Type B pancreatic cell (in vitro differentiated cells): ENCODE measurements at places on chromosomes 13 and 19. TPM values are rescaled to one million over a fixed set of nuclear protein-coding genes. Genes with fewer than 3 reads are reported as not detected.
A peak's percentile ranks its signal among the peaks of the same experiment; 100 is the strongest.

Gene UHRF1
- total RNA-seq: 29.2 and 79.1 TPM in 2 replicates

Gene N4BP2L1
- 4.9 and 7.4 TPM in 2 replicates for total RNA-seq

Gene SHISA7
- 0.05 and 0.22 TPM in 2 replicates for total RNA-seq

Gene TEX101
- not detected in 2 replicates for total RNA-seq

Gene CFAP97D2
- not detected in 2 replicates for total RNA-seq

Gene ERICH4
- 0.56 and 0.81 TPM in 2 replicates for total RNA-seq

Gene APBA3
- 25.1 and 28.5 TPM in 2 replicates for total RNA-seq

- no peaks in the 10 kb centered on the region for H3K27me3 ChIP-seq
- DNase-seq: no peak
- H3K4me1 ChIP-seq: peaks cover 16% of the 10 kb centered on the region
- peak overlapping the region; percentile 91 for H3K27ac ChIP-seq
These were observed 391.8 kb downstream of the KLF5 start for GRCh38 chr13:73450583-73450982.

- H3K27ac ChIP-seq: no peak overlapping the region
- peaks cover 4% of the 10 kb centered on the region for H3K36me3 ChIP-seq
- no peaks in the 10 kb centered on the region for H3K4me1 ChIP-seq
These were observed 29.7 kb upstream of the RGCC start for GRCh38 chr13:41427666-41428065.

GRCh38 chr13:114258589-114258988 is 22.8 kb upstream of the UPF3A start:
- H3K27me3 ChIP-seq: no peaks in the 10 kb centered on the region
- peaks cover 40% of the 10 kb centered on the region for H3K36me3 ChIP-seq
- H3K27ac ChIP-seq: no peak overlapping the region
- no peak for DNase-seq
- H3K4me3 ChIP-seq: no peak overlapping the region
- no peaks in the 10 kb centered on the region for H3K4me1 ChIP-seq

- DNase-seq: no peak
- peaks cover 21% of the 10 kb centered on the region for H3K36me3 ChIP-seq
- H3K27ac ChIP-seq: peak overlapping the region; percentile 90
- H3K4me1 ChIP-seq: peaks cover 18% of the 10 kb centered on the region
- peak overlapping the region; percentile 94 for H3K4me3 ChIP-seq
These were observed 699 bp downstream of the PTOV1 start for GRCh38 chr19:49851456-49852259.

DNA sequence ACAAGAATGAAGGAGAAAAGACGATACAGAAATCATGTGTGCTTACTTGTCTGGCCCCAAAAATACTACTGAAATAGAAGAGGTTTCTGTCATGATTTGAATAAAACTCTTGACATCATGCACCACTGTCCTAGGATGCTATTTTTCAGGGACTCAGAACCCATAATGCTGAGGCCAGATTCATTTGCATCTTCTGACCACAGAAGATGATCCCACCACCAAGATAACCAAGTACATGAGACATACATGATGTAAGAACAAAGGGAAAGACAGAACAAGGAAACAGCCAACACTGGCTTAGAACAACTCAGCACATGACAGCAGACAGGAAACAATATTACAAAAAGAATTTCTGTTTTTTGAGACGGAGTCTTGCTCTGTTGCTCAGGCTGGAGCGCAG is 2.5 kb downstream of the ZNF552 start:
- peak overlapping the region; percentile 93 for H3K27ac ChIP-seq
- peaks cover 25% of the 10 kb centered on the region for H3K36me3 ChIP-seq
- H3K4me3 ChIP-seq: peak overlapping the region; percentile 84
- no peak for DNase-seq
- H3K4me1 ChIP-seq: peaks cover 31% of the 10 kb centered on the region
- H3K27me3 ChIP-seq: no peaks in the 10 kb centered on the region

DNA sequence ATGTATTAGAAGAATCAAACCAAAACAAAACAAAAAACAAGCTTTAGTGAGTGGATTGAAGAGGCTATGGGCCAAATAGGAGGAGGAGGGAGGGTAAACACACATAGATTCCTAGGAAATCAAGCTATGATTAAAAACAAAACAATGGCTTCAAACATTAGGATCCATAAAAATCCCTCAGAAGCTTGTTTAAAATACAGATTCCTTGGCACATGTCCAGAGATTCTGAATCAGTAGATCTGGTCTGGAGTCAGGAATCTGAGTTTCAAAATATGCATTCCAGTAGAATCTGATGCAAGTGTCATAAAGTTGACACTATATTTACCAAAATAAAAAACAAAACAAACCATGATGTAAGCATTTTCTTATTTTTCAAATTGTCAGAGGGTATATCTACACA is 692.8 kb upstream of the SGCG start:
- H3K4me1 ChIP-seq: no peaks in the 10 kb centered on the region
- H3K36me3 ChIP-seq: no peaks in the 10 kb centered on the region
- H3K27ac ChIP-seq: no peak overlapping the region
- DNase-seq: no peak
- no peak overlapping the region for H3K4me3 ChIP-seq

- H3K4me3 ChIP-seq: no peak overlapping the region
- no peaks in the 10 kb centered on the region for H3K27me3 ChIP-seq
- H3K36me3 ChIP-seq: peaks cover 16% of the 10 kb centered on the region
- no peak for DNase-seq
- H3K4me1 ChIP-seq: peaks cover 4% of the 10 kb centered on the region
These were observed 166.6 kb downstream of the KLF12 start for GRCh38 chr13:73967397-73968165.

DNA sequence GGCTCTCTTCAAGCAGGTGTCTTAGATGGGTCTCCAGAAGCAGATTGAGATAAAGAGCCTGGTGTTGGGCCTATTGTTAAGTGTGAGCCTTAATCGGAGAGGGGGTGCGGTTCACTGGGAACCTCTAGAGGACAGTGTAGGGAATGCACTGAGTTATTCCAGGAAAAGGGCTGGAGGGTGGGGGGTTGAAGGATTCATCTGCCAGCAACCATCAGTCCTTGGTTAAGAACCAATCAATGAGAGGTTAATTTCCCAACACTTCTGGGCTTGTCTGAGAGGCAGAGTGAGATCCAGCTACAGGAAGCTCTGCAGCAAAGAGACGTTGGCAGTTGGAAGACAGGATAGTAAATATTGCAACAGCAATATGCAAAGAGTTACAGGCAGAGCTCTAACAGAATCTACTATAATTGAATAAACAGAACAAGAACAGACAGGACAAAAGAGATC is 28.7 kb downstream of the CYP4F2 start:
- H3K4me1 ChIP-seq: no peaks in the 10 kb centered on the region
- no peak overlapping the region for H3K27ac ChIP-seq
- no peaks in the 10 kb centered on the region for H3K36me3 ChIP-seq
- no peak for DNase-seq
- H3K4me3 ChIP-seq: no peak overlapping the region
- H3K27me3 ChIP-seq: no peaks in the 10 kb centered on the region

GRCh38 chr19:48372904-48373303 is 8.7 kb downstream of the SYNGR4 start:
- H3K4me3 ChIP-seq: no peak overlapping the region
- no peak overlapping the region for H3K27ac ChIP-seq
- DNase-seq: no peak

DNA sequence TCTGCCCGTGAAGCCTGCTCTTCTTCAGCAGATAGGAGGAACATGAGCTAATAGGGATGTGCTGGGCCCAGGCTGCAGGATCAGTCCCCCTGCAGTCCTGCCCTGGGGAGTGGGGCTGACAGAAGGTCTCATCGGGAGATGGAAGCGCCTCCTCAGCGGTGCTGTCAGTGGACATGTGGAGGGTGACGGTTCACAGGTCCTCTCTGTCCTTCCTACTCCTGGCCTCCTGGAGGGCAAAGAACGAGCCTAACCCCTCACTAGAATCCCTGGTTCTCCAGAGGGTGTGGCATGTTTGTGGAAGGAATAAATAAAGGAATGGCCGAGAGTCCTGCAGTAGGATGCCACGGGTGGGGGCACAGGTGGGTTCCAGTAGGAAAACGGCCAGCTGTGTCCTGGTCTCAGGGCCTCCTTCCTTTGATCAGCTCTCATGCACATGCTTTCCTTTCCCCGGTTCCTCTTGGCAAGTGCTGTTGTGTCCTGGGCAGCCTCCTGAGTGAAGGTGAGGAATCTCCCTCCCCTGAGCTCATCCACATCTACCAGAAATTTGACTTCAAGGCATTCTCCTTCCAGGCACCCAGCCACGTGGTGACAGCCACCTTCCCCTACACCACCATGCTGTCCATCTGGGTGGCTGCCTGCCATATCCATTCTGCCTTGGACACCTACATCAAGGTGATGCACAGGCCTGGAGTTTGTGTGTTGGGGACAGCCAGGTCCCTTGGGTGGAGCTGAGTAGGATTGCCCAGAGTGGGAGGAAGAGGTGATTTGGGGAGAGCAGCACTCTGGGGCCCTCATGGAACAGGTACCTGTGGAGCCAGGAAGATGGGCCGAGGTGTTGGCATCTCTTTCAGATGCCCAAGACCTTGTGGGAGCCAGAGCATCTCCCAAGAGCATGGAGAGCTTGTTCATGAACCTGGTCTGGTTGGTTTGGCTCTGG is 28.6 kb upstream of the ZNF492 start:
- H3K4me1 ChIP-seq: no peaks in the 10 kb centered on the region
- DNase-seq: no peak
- no peaks in the 10 kb centered on the region for H3K27me3 ChIP-seq
- no peak overlapping the region for H3K27ac ChIP-seq

DNA sequence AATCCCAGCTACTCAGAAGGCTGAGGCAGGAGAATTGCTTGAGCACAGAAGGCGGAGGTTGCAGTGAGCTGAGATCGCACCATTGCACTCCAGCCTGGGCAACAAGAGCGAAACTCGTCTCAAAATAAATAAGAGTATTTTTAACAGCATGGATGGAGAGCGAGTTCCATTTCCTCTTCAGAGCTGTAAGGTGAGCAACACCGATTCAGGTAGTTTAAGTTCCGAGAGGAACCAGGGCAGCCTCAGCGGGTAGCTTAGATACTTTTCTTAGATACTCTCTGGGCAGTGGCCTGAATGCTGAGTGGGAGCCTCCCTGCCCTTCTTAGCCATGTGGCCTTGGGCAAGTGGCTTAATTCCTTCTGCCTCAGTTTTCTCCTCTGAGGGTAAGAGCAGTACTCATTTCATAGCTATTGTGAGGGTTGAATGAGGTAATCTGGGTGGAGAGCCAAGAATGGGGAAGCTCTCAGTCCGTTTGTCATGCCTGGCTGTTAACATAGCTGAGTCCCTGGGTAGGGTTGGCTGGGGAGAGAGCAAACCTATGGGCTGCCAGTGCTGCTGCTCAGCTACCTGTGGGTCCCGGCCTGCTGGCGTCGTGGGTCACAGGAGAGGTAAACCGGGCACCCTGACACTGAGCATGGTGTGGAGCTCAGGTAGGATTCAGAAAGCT is 4.1 kb downstream of the ATP11A start:
- peak overlapping the region; percentile 26 for H3K4me3 ChIP-seq
- H3K27ac ChIP-seq: peak overlapping the region; percentile 86
- no peak for DNase-seq
- peaks cover 7% of the 10 kb centered on the region for H3K27me3 ChIP-seq
- no peaks in the 10 kb centered on the region for H3K36me3 ChIP-seq
- H3K4me1 ChIP-seq: peaks cover 47% of the 10 kb centered on the region

- no peaks in the 10 kb centered on the region for H3K27me3 ChIP-seq
- peak overlapping the region; percentile 51 for H3K4me3 ChIP-seq
- DNase-seq: no peak
- H3K36me3 ChIP-seq: no peaks in the 10 kb centered on the region
These were observed 1.9 kb downstream of the NHLRC3 start for GRCh38 chr13:39040206-39040605.

- H3K27me3 ChIP-seq: peaks cover 37% of the 10 kb centered on the region
- H3K27ac ChIP-seq: no peak overlapping the region
- H3K4me1 ChIP-seq: no peaks in the 10 kb centered on the region
- no peaks in the 10 kb centered on the region for H3K36me3 ChIP-seq
- H3K4me3 ChIP-seq: no peak overlapping the region
These were observed 51.2 kb downstream of the FLT3 start for GRCh38 chr13:28049215-28049614.

- H3K4me3 ChIP-seq: peak overlapping the region; percentile 9
- H3K4me1 ChIP-seq: peaks cover 15% of the 10 kb centered on the region
- H3K36me3 ChIP-seq: peaks cover 7% of the 10 kb centered on the region
- DNase-seq: peak; percentile 64
- no peaks in the 10 kb centered on the region for H3K27me3 ChIP-seq
- H3K27ac ChIP-seq: peak overlapping the region; percentile 58
These were observed 3.2 kb downstream of the CCDC106 start for GRCh38 chr19:55651236-55651635.

DNA sequence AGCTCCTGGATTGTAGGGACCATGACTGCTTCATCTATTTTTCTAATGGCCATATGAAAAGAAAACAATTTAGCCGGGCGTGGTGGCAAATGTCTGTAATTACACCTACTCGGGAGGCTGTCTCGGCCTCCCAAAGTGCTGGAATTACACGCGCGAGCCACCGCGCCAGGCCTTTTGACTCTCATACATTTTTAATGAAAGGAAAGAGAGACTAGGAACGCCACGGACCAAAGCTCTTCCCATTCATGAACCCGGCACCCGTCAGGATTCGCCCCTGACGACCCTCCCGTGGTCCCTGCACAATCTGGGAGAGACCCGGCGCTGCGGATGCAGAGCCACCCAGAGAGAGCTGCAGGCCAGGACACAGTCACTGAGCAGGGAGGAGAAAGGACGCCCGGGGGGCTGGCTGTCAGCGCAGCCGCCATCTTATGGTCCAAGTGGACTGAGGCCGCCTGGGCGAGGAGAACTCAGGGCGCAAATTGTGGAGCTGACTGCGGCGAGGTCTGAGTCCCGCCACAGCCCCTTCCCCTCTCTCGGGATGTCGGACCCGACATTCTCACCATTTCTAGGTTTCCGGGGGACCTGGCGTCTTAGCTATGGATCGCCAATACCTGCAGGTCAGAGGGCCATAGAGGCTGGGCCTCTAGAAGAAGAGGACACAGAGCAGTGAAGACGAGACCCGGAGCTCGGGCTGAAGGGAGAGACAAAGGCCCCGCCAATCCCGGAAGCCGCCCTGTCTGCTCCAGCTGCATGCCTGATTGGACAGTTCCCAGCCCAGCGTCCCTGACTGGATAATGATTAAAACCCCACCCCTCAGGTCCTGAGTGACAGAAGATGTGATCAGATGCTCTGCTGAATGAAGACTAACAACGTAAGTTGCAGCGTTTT is at the start of gene ZNF681:
TSS of gene ZNF681 (minus strand) at position 705 of the 888 bp plus-strand sequence. CDS start at position 563, 142 bp downstream.
- peaks cover 4% of the 10 kb centered on the region for H3K4me1 ChIP-seq
- peak within 1 kb of the TSS; percentile 98 for H3K4me3 ChIP-seq
- H3K27ac ChIP-seq: peak within 1 kb of the TSS; percentile 97

DNA sequence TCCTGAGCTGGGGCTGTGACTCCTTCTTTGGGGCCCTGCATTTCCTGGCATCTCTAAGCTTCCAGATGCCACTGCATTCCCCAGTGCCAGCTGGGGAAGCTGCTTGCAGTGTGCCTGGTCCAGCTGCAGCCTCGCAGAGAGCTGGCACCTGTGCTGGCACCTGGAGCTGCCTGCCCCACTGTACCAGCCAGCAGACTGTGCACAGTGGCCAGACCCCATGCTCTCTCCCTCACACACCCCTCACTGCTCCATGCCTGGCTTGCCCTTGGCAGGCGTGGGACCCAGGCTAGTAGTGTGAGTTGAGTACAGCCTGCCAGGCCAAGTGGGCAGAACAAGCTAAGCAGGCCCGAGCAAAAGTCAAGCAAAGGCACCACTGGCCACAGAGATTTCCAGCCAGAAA is 327.5 kb downstream of the NDFIP2 start:
- H3K27me3 ChIP-seq: no peaks in the 10 kb centered on the region
- no peak overlapping the region for H3K27ac ChIP-seq
- no peaks in the 10 kb centered on the region for H3K36me3 ChIP-seq
- DNase-seq: no peak
- H3K4me3 ChIP-seq: no peak overlapping the region
- peaks cover 43% of the 10 kb centered on the region for H3K4me1 ChIP-seq
